ENCODE measurements at places on chromosomes 6 and 20.

DNA sequence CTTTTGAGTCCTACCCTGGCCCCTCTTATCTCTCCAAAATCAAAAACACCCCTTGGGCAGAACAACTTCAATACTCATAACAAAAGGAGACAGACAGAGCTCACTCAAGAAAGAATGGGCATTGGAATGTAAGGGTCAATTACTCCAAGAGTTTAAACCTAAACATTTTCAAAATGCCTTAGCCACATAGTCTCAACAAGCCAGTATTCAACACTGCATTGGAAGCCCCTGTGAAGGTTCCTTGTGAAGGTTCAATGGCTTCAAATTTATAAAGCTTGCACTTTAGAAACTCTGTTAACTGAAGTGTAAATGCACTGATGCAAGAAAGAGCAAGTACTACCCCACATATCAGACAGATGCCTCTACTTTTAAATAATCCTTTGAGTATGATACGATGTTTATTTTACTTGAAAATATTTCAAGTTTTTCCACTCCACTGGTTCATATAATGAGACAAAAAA lies 139.1 kb upstream of the LAMP5 start:
- no peak for DNase-seq

DNA sequence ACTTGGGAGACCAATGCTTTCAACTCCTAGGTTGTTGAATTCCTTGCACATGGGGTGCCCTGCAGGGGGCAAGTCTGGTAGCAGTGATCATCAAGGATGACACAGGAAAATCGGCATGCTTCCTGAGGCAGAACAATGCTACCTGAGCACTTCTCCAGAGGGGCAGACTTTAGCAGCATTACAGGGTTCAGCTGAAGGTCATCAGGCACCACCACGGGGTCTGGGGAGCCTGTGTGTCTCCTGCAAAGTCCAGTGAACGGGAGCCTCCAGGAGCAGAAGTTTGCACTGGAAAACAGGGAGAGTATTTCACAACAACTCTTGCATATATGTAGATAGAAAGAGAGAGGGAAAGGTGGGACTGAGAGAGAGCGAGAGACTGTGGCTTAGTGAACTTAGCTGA lies 10.2 kb downstream of the VSX1 start:
- DNase-seq = no peak

- no peak for DNase-seq
Measured at GRCh38 chr6:143726015-143726647, 48.4 kb downstream of the PHACTR2 start.

DNA sequence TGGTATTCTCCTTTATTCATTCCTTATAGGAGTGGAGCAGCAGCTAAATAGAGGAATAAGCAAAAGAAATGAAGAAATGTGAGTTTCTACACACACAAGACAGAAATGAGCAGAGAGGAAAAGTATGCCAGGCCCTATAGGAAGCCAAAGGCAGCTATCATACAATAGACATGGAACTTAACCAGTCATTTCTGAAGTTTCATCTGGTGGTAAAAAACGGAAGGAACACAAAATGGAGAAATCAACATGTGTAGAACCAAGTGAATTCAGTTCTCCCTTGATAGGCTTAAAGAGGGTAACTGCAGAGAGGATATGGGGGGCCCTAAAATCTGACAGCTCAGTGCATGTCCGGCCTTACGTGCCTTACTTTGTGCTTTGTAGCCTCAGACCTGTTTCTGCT lies 44.6 kb downstream of the TSBP1 start:
- no peak for DNase-seq

All from stimulated activated naive CD4-positive, alpha-beta T cell (primary cell).